Ascending aorta (tissue), 2 donors: ENCODE measurements at places on chromosomes 3 and 15. TPM values are rescaled to one million over a fixed set of nuclear protein-coding genes. Genes with fewer than 3 reads are reported as not detected.

- no peak for DNase-seq
Measured at GRCh38 chr3:78847603-78848002, 920.2 kb downstream of the ROBO1 start.

DNA sequence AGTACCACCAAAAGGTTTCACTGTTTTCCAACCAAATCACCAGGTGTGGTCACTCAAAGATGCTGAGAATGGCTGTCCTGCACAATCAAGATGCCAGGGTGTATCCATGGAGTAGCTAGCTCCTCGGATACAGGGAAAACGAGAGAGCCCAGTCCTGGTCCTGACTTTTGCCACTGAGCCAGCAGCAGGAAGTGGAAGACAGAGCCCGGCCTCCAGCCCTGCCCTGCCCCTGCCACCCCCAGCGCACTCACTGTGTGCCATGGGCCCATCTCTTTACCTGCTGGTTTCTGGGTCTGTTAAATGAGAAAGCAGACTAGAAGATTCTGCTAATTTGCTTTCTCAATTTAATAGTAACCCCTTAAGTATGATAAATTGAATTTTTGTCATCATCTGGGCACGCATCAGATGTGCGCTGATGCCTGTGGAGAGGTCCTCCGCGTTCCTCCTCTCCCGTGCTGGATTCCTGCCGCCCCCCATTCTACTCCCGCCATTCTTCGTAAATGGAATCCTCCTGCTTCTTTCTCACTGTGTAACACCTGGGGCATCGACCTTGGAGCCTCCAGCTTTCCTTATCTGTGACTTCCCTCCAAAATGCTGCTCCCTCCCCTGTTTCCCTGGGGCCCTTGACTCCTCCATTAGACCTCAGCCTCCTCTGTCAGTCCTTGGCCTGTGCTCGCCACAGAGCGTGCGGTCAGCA, 18.0 kb downstream of the TNFAIP8L3 start:
- no peak for DNase-seq

DNA sequence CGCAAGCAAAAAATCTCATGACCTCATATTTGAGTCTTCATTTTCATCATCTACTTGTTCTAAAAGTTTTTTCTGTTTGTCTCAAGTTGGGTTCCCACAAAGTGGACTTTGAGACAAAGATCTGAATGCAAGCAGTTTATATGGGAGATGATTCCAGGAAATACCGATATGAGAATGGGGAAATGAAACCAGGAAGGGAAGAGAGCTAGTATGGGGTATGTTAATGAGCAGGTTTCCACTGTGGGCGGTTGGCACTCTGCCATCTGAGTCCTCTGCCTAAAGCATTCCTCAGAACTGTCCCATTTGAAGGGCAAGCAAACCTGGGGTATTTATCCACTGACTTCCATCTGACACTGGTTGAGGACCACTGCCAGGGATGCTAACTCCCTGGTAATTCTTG, 8.8 kb downstream of the ADPRH start:
- DNase-seq: peak; percentile 74

- no peak for DNase-seq
Measured at GRCh38 chr3:153252963-153253362, 90.9 kb downstream of the RAP2B start.

SLC9C1 gene
- total RNA-seq: 0.32 TPM

SCAMP5 gene
- total RNA-seq: 0.43 TPM
